Globus pallidus (tissue), 1 donor: ENCODE measurements at places on chromosomes 12 and 14.

DNA sequence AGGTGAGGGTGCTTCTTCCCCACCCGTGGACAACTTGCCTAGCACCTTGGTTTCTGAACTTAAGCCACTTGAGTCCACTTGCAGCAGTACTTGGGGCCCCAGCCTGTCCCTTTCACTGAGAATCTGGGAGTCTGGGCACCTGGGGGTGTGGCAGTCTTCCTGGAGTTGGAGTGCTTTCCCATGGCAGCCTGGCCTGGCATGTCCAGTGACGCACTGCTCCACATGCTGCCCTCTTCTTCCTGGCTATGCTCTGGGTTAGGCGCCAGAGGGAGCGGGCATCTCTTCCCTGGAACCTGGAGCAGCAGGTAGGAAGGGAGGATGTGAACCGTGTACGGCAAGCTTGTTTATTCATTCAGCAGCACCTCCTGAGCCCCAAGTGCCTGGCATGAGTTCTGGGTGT, 76.4 kb downstream of the PAPOLA start:
- no peak for DNase-seq

GRCh38 chr14:49879646-49880204, 13.2 kb upstream of the ARF6 start:
- DNase-seq: no peak

GRCh38 chr12:57754411-57755193, at the start of gene MARCHF9:
MARCHF9 (plus strand) TSS chr12:57755103; CDS start chr12:57755529, 426 bp downstream.
- no peak for DNase-seq

GRCh38 chr12:105067511-105068031, 16.7 kb downstream of the ALDH1L2 start:
- no peak for DNase-seq

- DNase-seq: no peak
Observed at GRCh38 chr14:69325086-69325485, 65.1 kb downstream of the GALNT16 start.

DNA sequence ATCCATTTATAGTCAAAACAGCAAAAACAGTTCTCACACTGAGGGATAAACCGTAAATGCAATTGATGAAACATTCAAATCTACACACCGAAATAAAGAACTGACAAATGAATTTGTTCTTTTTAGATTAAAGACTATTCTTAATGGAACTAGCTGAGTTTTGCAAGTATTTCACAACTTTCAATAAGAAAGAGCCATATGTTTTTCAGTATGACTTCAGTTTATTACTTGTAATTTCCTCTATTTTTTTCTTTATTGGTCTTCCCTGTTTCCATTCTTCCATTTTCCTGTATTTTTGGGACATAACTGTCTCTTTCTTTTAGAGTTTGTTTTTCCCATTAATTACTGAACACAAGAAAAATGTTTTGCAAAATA, 4.3 kb downstream of the BCAT1 start:
- DNase-seq: no peak

GRCh38 chr12:56382611-56383010, 20.0 kb upstream of the APOF start:
- no peak for DNase-seq

- DNase-seq: no peak
Observed at GRCh38 chr12:94849411-94849976, 154.0 kb downstream of the NDUFA12 start.

DNA sequence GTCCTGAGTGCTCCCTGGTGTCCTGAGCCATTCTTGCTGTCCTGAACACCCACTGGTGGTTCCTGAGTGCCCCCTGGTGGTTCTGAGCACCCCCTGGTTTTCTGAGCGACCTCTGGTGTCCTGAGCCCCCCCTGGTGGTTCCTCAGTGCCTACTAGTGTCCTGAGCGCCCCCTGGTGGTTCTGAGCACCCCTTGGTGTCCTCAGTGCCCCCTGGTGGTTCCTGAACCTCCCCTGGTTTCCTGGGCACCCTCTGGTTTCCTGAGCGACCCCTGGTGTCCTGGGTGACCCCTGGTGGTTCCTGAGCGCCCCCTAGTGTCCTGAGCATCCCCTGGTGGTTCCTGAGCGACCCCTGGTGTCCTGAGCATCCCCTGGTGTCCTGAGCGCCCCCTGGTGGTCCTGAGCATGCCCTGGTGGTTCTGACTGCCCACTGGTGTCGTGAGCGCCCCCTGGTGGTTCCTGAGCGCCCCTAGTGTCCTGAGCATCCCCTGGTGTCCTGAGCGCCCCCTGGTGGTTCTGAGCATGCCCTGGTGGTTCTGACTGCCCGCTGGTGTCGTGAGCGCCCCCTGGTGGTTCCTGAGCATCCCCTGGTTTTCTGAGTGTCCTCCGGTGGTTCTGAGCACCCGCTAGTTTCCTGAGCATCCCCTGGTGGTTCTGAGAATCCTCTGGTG, 473.1 kb downstream of the TMEM121 start:
- peak; percentile 16 for DNase-seq

DNA sequence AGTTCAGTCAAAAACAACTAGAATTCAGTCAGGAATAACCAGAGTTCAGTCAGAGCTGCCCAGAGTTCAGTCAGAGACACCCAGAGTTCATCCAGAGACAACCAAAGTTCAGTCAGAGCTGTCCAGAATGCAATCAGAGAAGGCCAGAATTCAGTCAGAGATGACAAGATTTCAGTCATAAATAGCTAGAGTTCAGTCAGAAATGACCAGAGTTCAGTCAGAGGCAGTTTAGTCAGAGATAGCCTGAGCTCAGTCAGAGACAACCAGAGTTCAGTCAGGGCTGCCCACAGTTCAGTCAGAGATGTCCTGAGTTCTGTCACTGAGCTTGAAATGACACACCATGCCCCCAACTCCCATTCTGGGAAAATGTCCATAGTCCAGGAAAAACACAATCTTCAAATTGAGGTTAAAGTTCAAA, 1102.8 kb downstream of the BCL11B start:
- no peak for DNase-seq

DNA sequence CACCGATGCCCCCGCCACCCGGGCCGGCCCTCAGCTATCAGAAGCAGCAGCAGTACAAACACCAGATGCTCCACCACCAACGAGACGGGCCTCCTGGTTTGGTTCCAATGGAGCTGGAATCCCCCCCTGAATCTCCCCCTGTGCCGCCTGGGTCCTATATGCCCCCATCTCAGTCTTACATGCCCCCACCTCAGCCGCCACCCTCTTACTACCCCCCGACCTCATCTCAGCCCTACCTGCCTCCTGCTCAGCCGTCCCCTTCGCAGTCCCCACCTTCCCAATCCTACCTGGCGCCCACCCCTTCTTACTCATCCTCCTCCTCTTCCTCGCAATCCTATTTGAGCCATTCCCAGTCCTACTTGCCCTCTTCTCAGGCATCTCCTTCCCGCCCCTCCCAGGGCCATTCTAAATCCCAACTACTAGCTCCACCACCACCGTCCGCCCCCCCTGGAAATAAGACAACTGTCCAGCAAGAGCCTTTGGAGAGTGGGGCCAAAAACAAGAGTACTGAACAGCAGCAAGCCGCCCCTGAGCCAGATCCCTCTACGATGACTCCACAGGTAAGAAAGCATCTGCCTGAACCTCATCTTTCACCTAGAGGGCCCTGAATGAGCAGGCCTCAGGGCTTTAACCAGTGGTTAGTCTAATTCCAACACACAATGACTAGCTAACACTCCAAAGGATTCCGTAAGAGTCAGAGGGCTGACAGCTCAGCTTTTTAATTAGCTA, 851 bp downstream of the YLPM1 start:
- DNase-seq: peak; percentile 9

- no peak for DNase-seq
Observed at GRCh38 chr14:103133210-103134140, 10.2 kb downstream of the TNFAIP2 start.
